ENCODE measurements at places on chromosomes 11 and 22.

DNA sequence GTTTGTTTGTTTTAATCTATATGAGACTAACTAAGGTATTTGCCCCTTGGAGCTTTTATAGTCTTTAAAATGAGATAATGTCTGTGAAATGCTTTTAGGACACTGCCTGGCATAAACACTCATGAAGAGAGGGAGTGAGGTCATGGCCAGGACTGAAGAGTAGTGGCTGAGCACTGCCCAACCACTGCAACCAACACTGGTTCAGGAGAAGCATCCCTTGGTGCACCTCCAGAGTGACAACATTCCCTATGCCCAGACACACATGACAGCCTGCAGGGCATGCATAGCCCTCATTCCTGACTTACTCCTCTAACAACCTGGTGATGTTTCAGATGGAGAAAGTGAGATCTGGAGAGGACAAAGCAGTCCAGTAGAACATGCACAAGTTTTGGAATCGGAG is 36.1 kb downstream of the ME3 start:
- no peak for DNase-seq

- DNase-seq, result no peak
Measured at GRCh38 chr11:95895815-95896214, 28.1 kb downstream of the MTMR2 start.

DNA sequence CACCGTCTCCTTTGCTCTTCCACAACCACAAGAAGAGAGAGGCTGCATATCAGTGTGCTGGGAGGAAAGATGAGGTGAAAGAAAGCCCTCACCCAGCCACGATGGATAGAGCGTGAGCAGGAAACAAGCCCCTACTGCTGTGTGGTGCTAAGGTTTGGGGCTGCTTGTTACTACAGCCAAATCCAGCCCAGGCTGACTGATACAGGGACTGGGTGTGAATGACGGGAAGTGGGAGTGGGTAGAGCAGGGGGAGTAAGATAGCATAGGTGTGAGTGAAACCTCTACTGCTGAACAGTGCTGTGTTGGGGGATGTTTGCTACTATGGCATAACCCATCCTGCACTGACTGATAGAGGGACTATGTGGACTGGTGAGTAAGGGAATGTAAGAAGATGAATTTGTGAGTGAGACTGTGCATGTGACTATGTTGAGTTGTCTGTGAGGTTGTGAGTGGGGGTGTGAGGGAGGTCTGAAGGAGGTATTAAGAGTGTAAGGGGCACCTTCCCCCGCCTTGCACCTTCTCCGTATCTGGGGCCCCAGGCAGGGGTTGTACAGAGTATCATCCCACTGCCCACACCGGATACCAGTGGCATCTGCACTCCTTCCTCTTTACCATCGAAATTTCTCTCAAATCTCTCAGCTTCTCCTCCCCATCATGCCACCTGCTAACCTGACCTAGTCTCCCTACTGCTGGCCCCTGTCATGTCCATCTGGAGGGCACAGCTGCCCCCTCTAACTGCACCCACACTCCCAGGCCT is 91.5 kb downstream of the MN1 start:
- DNase-seq, result no peak

GRCh38 chr11:23317816-23318215 is 457.5 kb upstream of the CCDC179 start:
- DNase-seq, result no peak

- DNase-seq, result peak; percentile 47
Measured at GRCh38 chr11:77101043-77101537, 1.6 kb upstream of the OMP start.

DNA sequence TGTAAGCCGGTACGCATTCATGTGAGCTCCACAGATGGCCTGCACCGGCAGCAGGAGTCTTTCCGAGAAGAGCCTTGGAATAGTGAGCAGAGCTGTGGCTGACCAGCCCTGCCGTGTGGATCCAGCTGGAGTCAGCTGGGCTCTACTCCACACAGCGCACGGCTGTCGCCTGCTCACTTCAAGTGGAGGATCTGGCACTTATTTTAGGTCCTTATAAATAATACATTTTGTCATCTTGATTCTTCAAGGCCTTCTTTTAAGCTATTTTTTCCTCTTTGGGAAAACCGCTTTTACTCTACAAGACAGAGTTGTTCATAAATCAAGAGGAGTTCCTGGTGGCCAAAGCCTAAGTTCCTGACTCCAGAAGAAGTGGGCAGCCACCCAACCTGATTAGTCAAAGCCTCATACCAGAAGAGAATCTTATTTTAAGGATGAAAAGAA is 93.8 kb downstream of the KCNC1 start:
- DNase-seq, result no peak

DNA sequence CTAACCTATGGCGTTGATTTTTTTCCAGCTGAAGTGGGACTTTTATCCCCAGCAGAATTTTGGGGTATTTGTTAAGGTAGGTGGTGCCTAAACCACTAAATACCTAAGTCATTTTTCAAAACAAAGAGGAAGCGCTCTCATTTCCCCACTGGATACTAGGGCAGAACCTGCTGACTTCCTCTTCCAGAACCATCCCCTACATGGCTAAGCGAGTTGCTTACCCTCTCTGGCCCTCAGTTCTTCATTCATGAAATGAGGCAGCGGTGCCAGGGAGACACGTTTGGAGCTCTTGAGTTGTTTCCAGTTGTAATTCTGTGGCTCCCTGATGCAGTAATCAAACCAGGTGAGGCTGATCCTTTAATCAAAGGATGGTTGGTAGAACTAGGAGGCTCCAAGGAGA is 10.0 kb upstream of the MTMR3 start:
- no peak for DNase-seq

DNA sequence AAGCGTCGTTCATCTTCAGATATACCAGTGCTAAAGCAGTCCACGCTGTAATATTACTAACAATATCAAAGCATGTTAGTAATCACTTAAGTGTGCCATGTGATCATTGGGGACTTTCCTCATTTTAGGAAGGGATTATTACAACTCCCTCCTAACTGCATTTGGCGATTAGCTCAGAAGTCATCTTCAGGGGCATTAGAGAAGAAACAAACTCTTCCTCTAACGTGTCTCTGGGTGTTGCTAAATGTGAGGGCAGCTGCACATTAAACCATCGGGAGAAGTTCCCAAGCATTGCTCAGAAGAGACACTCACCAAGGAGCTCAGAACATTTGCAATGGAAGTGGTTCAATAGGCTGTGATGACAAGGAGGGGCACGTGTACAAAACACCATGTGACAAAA is 17.2 kb downstream of the TESMIN start:
- no peak for DNase-seq

- DNase-seq, result no peak
Measured at GRCh38 chr11:94641167-94641761, 74.1 kb downstream of the PIWIL4 start.

GRCh38 chr11:70788248-70789022 is 390.1 kb downstream of the CTTN start:
- DNase-seq, result no peak

- DNase-seq, result no peak
Measured at GRCh38 chr11:113313601-113314000, 782 bp upstream of the TTC12 start.

DNA sequence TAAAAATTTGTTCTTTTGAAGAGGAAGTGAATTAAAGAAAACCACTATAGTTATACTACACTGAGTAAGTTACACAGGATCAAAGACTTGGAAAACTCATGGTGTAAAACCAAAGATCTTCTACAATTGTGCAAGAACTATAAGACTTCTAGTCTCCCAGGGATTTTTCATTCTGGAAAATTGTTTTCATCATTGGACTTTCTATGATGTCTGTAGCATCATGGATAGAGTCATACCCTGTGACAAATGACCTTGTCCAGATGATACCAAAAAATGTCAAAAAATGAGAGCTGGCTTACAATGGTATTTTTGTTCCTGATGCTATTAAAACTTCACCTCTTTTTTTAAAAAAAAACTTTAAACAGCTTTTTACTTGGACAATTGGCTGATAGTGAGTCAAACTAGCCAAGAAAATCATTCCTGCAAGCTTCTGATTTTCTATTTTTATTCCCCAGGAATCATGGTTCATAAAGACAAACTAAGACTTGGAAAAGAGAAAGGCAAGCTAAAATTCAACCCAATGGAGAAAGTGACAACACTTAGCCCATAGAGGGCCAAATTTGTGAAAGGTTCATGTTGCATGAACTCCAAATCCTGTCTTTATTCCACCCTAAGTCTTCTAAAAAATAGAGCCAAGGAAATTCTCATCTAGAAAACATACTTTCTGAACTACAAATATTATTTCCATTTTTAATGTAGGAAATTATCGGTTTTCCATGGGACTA is 30.7 kb downstream of the ME3 start:
- no peak for DNase-seq

GRCh38 chr22:46829117-46829891 is 66.9 kb downstream of the TBC1D22A start:
- DNase-seq, result peak; percentile 46

DNA sequence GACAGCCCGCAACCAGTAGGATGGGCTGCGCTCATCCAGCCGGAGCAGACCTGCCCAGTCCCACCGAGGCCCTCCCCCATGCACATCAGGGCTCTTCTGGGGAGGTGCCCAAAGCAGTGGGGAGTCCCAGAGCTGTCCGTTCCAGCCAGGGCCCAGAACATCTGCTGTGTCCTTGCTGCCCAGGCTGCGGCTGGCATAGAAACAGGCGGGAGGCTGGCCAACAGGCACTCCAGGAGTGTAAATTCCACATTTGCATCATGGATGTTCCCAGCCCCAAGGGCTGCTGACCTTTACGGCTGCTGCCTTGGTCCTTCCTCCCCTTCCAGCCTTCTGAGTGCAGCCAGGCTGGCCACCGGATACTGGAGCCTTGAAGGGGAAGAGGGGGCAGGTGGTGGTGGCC is 30.0 kb upstream of the SYT7 start:
- DNase-seq, result no peak

DNA sequence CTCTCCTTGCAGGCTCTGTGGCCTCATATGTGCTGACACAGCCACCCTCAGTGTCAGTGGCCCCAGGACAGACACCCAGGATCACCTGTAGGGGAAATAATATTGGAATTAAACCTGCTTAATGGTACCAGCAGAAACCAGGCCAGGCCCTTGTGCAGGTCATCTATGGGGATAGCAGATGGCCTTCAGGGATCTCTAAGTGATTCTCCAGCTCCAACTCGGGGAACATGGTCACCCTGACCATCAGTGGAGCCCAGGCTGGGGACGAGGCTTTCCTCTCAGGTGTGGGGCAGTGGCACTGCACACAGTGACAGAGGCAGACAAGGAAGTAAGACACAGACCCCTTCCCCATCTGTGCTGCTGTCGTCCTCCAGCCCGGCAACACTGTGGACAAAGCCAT is 16.9 kb downstream of the GGTLC2 start:
- DNase-seq, result no peak

DNA sequence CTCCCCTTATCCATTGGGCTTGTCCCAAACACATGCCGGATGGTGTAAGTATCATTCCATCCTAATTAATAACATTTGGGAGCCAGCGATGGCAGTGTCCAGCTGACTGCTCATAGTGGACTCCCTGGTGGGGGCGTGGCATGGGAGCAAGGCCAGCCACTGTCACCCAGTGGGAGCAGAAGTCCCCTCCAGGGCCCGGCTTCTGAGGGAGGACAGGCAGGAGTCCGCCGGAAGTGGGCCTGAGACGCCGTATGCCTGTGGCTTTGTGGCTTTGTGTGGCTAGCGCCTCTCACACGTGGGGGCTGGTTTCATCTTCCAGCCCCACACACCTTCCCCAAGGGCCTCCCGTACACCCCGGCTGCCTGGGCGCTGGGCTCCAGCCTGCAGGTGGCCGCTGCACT is 124.5 kb downstream of the KCNQ1 start:
- DNase-seq, result no peak

DNA sequence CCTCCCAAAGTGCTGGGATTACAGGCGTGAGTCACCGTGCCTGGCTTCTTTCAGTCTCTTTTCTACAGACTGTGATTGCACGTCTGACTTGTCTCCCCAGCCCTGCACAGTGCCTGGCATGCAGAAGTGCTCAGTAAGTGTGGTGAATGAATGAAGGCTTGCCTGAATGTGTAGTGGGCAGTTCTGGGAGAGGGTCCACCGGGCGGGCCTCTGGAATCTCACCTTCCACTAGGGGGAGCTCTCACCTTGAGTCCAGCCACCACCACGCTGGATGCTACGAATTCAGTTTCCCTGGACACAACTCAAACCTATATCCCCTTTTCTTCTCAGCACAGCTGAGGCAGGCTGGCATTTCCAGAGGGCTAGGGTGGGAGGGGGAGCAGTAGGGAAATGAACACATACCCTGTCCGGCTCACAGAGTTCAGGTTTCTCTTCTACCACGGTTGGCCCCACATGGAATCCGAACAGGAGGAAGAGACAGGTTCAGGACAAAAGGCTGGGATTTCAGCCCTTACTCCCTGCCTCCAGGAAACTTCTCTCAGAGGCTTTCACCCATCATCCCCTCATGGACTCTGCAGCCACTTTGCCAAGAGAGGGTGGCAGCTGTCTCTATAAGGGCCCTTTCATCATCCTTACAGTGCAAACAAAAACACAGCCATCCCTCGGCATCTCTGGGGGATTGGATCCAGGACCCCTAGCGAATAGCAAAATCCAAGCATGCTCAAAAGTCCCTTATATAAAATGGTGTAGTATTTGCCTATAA is 86.8 kb downstream of the NECTIN1 start:
- DNase-seq, result peak; percentile 36

GRCh38 chr11:27720277-27720830 is 20.1 kb upstream of the BDNF start:
- no peak for DNase-seq

- no peak for DNase-seq
Measured at GRCh38 chr22:25726241-25726640, 15.7 kb upstream of the MYO18B start.

DNA sequence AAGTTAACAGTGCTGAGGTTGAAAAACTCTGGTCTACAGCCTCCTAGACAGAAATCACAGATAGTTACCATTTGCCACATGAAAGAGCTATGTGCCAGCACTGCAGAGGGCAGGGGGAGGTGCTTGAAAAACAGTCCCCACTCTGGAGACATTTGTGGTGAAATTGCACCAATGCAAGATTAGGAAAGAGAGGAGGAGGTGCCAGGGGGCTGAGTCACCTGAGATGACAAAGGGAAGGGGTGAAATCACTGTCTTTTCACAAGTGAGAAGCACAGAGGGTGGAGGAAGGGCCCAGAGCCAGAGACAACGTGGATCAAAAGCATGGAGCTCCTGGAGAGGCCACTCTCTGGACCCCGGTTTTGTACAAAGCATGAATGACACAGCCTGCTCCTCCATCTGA is 196.3 kb downstream of the BUD13 start:
- no peak for DNase-seq

GRCh38 chr11:110979696-110980095 is 265.8 kb upstream of the POU2AF2 start:
- DNase-seq, result no peak

GRCh38 chr22:39593066-39593930 is 22.7 kb downstream of the CACNA1I start:
- DNase-seq, result no peak

- DNase-seq, result no peak
Measured at GRCh38 chr11:67452141-67452952, at the start of gene GPR152. Gene GPR152, minus strand, starts transcription at chr11:67452729. Its CDS starts 5 bp downstream, at chr11:67452724.

DNA sequence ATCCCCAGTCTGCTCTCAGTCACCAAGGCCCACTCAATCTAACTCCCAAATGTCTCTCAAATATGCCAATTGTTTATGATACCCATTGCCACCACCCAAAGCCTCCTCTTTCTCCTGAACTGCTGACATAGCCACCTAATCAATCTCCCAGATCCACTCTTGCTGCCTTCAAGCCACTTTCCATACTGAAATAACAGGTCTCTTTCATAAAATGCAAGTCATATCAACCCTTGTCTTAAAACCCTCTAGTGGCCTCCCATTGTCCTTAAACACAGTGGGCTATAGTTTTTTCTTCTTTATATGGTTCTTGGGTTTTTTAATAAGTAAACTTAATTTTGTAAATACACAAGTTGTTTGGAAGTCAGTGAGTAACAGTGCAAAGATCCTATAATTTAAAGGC is 155.2 kb upstream of the ZC3H12C start:
- DNase-seq, result no peak

Measured in HAP-1 (cell line).